ENCODE measurements at places on chromosomes 6 and 20.

DNA sequence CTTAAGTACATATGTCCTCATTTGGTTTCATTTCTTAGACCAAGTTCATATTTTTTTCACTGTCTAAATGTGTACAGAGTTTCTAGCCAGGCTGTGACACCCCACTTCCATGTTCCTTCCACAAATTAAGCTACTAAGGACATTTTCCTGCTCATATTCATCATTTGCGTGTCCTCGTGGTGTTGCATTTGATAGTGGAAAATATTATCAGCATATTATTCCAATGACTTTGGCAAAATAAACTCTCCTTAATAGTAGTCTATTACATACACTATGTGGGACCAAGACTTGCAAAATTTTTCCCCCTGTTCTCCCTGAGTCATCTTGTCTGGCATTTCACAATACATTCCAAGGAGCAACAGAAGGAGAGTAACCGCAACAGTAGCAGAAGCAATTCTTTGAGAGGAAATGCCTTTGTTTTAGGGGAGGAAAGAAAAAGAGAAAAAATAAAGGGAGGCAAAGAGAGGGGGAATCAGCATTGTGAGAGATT lies 599.2 kb downstream of the COL12A1 start:
- no peak for DNase-seq

DNA sequence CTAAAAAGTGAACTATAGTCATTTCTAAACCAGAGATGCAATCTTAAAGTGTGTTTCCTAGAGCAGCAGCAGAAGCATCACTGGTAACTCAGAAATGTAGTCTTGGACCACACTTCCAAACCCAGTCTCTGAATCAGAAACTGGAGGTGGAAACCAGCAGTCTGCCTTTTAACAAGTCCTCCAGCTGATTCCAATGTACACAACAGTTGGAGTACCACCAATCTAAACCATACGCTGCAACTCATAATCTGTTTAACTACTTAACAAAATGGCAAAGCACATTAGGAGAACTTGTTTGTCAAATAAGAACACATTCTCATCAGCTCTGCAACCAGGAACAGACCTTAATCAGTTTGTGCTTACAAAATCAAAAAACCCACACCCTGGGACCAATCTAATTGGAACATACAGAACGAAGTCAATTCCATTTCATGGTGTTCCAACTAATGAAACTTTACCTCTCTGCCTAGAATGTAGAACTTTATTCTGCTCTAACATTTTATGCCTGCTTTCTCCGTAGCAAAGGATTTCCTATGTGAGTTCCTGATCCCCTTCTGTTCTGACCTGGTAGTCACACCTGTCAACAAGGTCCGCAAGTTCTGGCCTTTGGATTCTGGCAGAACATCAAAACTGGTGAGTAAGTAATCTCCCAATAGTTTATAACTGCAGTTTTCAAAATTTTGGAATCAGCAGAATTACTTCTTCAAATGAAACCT lies 390.4 kb downstream of the HTR1B start:
- DNase-seq: no peak

DNA sequence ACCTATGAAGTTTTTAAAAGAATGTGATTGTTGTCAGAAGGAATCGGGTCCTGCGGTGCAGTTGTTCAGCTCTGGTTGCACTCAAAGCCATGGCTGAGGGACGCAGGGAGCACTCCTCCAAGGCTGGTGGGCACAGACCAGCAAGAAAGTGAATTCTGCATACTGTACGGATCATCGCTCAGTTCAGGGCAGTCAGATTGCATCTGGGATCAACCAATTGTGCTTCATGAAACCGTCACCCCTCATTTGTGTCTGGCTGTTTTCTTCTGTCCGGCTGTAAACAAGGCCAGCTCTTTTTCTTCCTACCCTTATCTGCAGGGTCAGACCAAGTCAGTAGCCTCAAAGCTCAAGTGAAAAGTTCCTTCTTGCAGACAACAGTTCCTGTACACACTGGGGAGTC lies 478.3 kb downstream of the TFAP2A start:
- DNase-seq: no peak

- DNase-seq: no peak
Observed at GRCh38 chr6:114649298-114649697, 306.5 kb upstream of the HS3ST5 start.

- no peak for DNase-seq
Observed at GRCh38 chr20:46324960-46325703, 16.8 kb upstream of the CDH22 start.

DNA sequence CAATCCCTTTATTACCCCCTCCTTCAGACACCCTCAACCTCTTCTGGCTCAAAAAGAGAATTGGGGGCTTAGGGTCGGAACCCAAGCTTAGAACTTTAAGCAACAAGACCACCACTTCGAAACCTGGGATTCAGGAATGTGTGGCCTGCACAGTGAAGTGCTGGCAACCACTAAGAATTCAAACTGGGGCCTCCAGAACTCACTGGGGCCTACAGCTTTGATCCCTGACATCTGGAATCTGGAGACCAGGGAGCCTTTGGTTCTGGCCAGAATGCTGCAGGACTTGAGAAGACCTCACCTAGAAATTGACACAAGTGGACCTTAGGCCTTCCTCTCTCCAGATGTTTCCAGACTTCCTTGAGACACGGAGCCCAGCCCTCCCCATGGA lies 2.2 kb downstream of the TNF start:
- DNase-seq: no peak

- no peak for DNase-seq
Observed at GRCh38 chr20:38591474-38592410, 9.9 kb upstream of the ARHGAP40 start.

DNA sequence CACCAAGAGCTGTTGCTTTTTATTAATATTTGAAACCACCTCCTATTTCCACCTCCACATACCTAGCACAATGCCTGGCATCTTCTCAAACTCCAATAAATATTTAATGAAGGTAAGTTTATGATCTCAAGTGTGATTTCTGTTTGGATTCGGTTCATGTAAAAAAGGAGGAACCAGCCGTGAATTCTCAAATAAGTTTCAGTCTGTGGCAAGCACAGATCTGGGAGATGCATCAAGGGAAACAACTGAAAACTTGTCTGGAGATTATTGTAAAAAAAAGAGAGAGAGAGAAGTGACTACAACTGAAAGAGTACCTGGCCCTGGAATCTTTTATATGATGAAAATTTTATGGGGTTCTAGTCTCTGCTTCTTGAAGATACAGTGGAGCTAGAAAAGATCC lies 52.8 kb upstream of the PNRC1 start:
- no peak for DNase-seq

DNA sequence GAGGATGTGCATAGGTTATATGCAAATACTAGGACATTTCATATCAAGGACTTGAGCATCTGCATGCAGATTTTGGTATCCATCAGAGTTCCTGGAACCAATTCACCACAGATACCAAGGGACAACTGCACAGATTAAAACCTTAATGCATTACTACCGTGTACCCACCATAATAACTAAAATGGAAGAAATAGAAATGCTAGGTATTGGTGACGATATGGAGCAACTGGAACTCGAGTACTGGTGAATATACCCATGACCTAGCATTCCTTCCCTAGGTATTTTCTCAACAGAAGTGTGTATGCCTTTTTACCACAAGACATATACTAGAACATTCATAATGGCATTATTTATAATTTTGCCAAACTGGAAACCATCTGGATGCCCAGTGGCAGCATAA lies 18.5 kb downstream of the KCNS1 start:
- DNase-seq: no peak

DNA sequence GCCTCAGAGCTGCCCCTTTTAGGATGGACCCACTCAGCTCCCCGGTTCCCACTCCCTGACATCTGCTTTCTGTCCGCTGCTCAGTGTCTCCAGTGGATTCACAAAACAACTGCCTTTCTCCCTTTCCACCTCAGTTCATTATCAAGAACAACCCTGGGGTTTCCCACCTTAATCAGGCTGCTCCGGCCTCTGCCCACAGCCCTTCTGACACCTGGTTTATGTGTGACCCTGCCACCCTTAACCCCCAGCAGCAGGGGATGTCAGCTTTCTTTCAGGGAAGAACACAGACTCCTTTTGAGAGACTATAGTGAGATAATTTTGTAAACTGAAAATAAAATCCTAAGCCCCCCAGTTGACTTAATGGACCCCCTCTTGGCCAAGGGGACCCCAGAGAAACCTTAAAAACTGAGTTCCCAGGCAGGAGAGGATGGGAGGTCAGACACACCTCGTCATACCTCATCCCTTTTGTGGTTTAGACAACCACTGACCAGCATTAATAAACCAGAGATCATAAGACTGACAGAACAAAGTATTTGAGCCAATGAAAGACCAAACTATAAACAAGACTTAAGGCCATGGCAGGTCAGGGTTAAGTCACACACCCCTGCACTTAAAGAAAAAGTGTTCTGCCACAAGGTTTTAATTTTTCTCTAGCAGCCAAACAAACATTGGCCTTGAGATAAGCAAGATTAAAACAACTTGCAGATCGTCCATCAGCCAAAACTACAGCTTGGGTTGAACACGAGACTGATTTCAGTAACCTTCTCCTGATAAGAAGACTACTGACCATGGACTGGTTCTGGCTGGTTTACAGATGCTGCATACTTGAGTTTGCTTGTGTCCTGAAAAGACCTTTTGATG lies 42.4 kb upstream of the DDR1 start:
- no peak for DNase-seq

DNA sequence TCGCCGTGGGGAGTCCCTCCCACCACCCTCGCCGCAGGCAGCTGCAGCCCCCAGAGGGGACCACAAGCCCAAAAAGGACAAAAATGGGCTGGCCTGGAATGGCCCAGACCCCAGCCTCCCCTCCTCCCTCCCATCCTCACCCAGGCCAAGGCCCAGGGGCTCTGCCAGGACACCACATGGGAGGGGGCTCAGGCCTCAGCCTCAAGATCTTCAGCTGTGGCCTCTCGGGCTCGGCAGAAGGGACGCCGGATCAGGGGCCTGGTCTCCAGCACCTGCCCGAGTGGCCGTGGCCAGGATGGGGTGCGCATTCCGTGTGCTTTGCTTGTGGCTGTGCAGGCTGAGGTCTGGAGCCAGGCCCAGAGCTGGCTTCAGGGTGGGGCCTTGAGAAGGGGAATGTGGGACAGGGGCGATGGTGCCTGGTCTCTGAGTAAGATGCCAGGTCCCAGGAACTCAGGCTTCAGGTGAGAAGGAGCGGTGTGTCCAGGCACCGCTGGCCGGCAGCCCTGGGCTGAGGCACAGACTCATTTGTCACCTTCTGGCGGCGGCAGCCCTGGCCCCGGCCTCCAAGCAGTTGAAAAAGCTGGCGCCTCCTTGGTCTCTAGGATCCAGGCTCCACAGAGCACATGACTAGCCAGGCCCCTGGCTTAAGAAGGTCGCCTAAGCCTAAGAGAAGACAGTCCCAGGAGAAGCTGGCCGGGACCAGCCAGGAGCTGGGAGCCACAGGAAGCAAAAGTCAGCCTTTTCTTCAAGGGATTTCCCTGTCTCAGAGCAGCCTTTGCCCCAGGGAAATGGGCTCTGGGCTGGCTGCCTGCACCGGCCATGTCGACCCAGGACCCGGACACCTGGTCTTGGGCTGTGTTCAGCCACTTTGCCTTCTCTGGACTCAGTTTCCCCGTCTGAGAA lies 35.2 kb upstream of the MRGBP start:
- DNase-seq: no peak

GRCh38 chr20:32737371-32738223 lies 5.7 kb downstream of the COMMD7 start:
- peak; percentile 8 for DNase-seq

- DNase-seq: no peak
Observed at GRCh38 chr20:52682237-52682636, 289.9 kb upstream of the TSHZ2 start.

DNA sequence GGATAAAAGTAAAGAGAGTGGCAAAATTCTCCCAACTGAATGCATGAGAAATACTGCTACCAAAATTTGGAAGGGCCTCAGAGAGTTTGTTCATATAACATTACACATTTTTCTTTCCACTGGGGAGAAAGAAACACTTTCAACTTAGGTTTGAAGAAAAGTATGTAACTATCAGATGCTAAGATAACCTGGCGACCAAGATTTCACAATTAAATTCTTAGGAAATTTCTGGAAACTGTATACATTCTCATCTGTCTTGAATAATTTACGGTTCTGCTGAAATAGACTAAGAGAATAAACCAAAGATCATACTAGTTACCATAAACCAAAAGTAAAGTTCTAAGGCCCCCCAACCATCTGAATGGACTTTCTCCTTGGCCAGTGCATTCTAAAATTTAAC lies 413.0 kb upstream of the RUNX2 start:
- DNase-seq: no peak

- no peak for DNase-seq
Observed at GRCh38 chr6:112764377-112764776, 417.2 kb downstream of the RFPL4B start.

DNA sequence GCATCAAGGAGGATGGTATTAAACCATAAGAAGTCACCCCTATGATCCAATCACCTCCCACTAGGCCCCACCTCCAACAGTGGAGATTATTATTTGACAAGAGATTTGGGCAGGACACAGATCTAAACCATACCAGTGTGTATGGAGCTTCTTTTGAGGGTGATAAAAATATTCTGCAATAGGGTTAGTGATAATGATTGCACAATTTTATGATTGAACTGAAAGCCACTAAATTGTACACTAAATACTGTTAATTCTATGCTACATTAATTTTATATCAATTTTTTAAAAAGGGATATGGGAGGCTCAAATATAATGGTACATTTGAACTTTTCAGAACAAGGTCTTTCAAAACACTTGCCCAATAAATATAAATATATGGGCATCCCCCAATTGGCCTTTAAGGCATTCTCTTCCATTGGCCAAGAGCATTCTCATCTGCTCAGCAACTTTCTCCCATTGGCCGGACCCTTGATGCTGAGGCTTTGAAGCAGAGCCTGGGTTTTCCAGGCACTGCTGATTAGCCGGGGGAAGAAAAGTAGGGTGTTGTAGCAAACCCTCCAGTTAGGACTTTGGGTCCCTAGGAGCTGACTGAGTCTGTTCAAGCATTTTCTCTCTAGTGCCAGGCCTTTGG lies 209.9 kb downstream of the LRFN2 start:
- DNase-seq: no peak

GRCh38 chr6:142322066-142322465 lies 20.3 kb downstream of the ADGRG6 start:
- DNase-seq: no peak

GRCh38 chr20:34185766-34186620 lies 55.2 kb upstream of the ASIP start:
- DNase-seq: no peak

DNA sequence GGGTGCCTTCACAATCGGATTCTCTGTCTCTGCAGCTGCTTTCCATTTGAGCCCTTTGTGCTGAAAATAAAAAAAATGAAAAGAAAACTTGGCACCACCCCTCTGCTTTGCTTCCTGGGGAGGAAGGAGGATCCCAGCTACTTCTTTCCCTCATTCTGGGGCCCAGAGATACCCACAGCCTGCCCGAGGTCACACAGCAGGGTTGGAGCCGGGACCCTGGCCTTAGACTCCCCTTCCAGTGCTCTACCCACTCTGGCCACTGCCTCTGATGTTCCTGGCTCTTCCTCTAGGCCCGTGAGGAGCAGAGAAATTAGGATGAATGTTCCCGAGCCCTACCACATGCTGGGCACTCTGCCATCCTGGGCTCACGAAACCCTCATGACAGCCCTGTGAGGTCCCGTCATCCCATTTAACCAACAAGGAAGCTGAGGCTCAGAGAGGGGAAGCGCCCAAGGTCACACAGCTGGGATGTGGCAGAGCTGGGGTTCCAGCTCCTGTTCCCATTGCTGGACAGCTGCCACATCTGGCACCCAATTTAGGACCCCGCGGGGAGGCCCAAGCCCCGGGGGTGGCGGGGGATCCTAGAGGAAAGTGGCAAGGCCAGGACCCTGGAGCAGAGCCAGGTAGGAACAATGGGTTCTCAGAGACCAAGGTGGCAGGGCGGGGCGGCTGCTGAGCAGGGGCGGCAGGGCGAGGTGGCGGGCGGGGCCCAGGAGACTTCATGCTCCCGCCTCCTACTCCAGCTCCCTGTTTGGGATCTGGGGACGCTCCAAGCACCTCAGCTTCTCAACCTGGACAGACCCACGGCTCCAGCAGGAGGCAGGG lies 76.6 kb downstream of the CEBPB start:
- no peak for DNase-seq
